ENCODE measurements at places on chromosomes 5 and 9. TPM values are rescaled to one million over a fixed set of nuclear protein-coding genes. Genes with fewer than 3 reads are reported as not detected.

DNA sequence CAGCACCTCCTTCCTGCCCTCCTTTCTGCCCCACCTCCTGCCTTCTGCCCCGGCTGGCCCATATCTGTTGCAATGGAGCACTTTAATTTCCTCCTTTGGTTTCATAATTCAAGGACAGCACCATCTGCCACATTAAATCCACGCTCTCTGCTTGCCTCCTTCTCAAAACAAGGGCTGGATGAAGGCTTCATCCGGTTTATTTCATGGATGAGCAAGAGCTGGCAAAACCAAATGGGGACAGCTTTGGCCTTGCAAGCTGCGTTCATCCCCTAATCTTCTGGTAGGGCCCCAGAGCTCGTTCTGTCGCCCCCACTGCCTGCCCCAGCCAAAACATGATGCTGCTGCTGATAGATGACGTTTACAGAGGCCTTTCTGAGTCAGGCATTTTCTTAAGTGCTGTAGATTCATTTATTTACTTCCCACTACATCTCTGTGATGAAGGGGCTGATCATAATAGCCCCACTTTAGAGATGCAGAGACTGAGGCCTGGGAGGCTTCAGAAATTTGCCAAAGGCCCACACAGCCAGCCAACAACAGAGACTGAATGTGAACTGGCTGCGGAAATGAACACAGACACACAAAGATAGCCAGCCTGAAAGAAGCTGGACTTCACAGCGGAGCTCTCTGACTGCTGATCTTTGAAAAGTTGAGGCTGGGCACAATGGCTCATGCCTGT, 115.6 kb upstream of the CPEB4 start:
- no peak for DNase-seq

GRCh38 chr5:67089200-67089725, 107.3 kb downstream of the CD180 start:
- no peak for DNase-seq

DNA sequence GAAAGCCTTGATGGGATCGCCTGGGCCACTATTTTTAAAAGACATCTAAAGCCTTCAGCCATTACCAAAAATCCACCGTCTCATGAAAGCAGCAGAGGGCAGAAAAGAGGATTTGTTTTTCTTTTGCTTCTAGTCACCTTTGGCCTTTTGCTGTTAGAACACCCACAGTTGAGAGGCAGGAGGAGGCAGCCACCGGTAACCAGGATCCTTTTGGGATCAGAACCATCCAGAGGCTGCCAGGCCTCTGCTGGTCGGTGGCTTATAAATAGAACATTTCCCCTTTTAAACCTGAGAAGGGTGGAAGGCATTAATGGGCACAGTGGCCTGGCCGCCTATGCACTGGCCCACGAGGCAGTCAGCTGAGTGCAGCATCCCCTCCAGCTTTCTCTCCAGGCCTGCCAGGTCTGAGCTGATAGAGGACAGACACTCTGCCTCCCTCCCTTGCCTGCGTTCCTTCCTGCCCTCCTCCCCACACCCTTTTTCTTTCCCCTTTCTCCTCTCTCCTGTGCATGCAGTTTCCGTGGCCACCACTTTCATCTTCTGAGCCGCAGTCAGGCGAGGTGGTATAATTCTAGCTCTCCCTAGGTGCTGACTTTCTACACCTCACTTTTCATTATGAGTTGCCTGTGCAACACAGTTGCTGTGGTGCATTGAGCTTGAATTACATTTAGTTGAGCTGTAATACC, 253.4 kb downstream of the ARHGAP26 start:
- DNase-seq: peak; percentile 46

- no peak for DNase-seq
These were observed 42.8 kb upstream of the NR4A3 start for GRCh38 chr9:99778836-99779235.

DNA sequence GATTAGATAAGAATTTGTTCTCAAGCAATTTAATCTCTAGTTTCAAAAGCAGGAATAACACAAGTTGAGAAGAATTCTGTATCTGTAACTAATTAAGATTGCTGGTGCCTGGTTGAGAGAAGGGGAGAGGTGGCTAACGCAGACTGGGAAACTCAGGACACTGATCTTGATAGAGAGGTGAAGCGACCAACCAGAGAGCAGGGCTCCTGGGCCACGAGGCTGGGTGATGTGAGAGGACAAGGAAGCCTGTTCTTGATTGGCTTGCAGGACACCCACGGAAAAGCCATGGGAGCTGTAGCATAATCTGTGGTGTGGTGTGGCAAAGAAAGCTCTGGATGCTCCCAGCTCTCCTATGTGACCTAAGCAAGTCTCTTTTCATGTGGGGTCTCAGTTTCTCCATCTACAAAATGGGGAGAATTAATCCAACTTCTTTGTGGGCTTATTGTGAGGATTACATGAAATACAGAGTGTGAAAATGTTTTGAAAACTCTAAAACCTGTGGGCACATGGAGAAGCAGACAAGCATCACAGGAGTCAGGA, 594.1 kb upstream of the BRINP1 start:
- no peak for DNase-seq

GRCh38 chr9:76194896-76195295, 199.3 kb downstream of the RFK start:
- no peak for DNase-seq

- no peak for DNase-seq
These were observed 10.5 kb downstream of the IRF1 start for GRCh38 chr5:132480042-132480441.

GRCh38 chr9:28270156-28270555, 696.9 kb upstream of the C9orf72 start:
- DNase-seq: no peak

GRCh38 chr5:132760049-132760420, 12.8 kb downstream of the CCNI2 start:
- DNase-seq: no peak

DNA sequence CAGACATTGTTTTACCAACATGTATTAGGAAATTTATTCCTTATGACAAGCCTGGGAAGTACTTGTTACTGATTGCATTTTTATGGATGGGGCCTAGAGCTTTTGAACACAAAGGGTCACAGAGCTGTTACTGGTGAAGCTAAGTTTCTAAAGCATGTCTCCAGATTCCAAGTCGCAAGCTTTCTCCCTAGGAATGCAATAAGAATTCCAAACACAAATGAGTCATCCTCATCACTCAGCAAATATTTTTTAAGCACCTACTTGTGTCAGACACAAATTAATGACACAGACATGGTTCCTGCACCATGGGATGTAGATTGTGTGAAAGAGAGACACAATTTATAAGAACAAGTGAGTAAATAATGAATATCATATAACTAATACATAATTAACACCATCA, 11.0 kb upstream of the SH3RF2 start:
- DNase-seq: no peak

GRCh38 chr9:136695435-136695895, 8.2 kb upstream of the AGPAT2 start:
- DNase-seq: no peak

GRCh38 chr5:132272311-132273210, 15.1 kb downstream of the PDLIM4 start:
- DNase-seq: peak; percentile 67

GRCh38 chr9:16064771-16065170, 511.9 kb downstream of the CCDC171 start:
- DNase-seq: no peak

- no peak for DNase-seq
These were observed 283.4 kb downstream of the NFIB start for GRCh38 chr9:14030375-14031059.

The PNPLA7 gene
- total RNA-seq: 4.4 TPM

The NELFB gene
- 58.4 TPM for total RNA-seq

The HRH2 gene
- total RNA-seq: 13.7 TPM

The RANBP3L gene
- total RNA-seq: not detected
